ENCODE measurements at places on chromosomes 16 and 17. TPM values are rescaled to one million over a fixed set of nuclear protein-coding genes. Genes with fewer than 3 reads are reported as not detected.
A peak's percentile ranks its signal among the peaks of the same experiment; 100 is the strongest.

CBFB gene
- total RNA-seq = 62.5 TPM

CES3 gene
- not detected for total RNA-seq

FGF11 gene
- 2.1 TPM for total RNA-seq

CTRL gene
- total RNA-seq = not detected

KLHL10 gene
- 0.48 TPM for total RNA-seq

RAB11FIP4 gene
- 4.2 TPM for total RNA-seq

KRT26 gene
- total RNA-seq = not detected

KRT25 gene
- total RNA-seq = not detected

CES1 gene
- total RNA-seq = 25.0 TPM

DNA sequence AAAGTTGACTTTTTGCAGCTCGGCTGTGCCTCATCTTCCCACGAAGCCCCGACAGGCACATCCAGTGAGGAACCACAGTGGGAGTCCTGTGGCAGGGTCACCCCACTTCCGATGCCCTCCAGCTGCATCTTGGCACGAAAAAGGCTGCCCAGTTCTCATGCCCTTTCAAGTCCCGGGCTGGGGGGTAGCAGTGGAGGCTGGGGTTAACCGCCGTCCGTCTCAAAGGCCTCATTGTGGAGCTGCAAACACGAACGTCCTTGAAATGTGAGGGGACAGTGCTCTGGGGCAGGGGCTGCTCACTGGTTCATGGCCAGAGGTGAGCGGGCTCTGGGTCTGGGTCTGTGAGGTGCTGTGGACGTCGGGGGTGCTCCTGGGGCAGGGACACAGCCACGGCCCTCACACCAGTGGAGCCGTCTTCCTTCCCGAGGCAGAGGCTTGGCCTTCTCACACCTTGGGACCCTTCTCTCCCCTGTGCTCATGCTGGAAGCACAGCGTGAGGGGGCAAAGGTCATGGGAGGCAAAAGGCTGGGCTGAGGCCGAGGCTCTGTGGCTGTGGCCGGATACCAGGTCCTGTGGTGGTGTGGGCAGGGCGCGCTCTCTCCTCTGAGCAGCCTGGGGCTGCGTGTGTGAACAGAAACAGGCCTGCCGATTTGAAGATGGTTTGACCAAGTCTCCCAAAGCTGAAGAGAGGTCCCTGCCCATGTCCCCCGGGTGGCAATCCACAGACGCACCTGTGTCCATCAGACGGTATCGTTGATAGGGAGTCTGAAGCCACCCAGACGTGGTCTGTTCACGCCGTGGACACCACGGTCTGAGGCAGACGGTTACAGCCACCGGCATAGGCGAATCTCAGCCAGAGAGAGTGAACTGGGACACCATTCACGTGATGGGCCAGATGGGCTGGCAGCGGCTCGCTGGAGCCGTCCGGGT lies 3.1 kb upstream of the MC1R start:
- DNase-seq = no peak

GRCh38 chr17:44919885-44920564 lies 4.7 kb upstream of the GFAP start:
- peak; percentile 33 for DNase-seq

DNA sequence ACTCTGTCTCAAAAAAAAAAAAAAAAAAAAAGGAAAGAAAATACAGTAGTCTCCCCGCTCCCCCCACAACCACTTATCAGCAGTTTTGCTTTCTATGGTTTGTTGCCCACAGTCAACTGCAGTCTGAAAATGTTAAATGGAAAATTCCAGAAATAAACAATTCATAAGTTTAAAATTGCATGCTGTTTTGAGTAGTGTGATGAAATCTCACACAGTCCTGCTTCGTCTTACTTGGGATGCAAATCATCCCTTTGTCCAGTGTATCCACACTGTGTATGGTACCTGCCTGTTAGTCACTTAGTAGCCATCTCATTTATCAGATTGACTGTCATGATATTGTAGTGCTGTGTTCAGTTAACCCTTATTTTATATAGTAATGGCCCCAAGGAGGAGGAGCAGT lies 41.5 kb downstream of the NF1 start:
- DNase-seq = no peak

GRCh38 chr16:6970171-6970857 lies 362.3 kb upstream of the RBFOX1 start:
- no peak for DNase-seq

DNA sequence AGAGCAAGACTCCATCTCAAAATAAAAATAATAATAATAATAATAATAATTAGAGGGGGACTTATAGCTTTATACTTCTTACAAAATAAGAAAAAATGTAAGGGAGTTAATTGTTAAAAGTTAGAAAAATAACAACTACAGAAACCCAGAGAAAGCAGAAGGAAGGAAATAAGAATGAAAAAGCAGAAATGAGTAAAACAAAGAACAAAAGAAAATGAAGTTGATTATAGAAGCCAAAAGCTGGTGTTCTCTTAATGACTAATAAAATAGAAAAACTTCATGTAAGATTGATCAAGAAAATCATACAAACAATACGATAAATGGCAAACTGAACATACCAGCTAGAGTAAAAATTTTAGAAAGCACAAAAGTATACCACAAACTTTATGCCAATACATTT lies 6.8 kb upstream of the NSMCE1 start:
- no peak for DNase-seq

GRCh38 chr16:89826531-89827382 lies 1.5 kb upstream of the SPIRE2 start:
- no peak for DNase-seq

- DNase-seq = no peak
Measured at GRCh38 chr16:10835281-10835931, 16.8 kb upstream of the TVP23A start.

DNA sequence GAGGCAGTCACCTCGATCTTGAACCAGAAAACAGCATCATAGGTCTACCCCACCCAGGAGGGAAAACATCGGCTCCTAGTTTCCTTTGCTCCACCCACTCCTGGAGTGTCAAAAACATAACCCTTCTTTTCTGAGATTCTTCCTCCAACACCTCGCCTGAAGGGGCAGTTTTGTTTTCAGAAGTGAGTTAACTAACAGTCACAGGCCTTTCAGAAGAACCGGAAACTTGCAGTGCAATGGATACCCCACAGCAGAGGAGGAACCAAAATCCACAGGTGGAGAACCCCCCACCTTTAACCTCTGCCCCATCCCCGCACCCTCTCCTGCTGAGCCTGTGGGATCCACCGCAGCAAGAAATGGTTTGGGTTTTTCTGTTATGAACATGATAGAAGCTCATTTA lies 7.8 kb upstream of the TEX2 start:
- no peak for DNase-seq

- DNase-seq = no peak
Measured at GRCh38 chr16:71904239-71904638, 8.9 kb downstream of the IST1 start.

- no peak for DNase-seq
Measured at GRCh38 chr16:67470359-67470758, 10.6 kb downstream of the ATP6V0D1 start.

- no peak for DNase-seq
Measured at GRCh38 chr17:67682196-67682595, 35.5 kb upstream of the NOL11 start.

- DNase-seq = no peak
Measured at GRCh38 chr16:50282955-50283631, 16.7 kb downstream of the ADCY7 start.

DNA sequence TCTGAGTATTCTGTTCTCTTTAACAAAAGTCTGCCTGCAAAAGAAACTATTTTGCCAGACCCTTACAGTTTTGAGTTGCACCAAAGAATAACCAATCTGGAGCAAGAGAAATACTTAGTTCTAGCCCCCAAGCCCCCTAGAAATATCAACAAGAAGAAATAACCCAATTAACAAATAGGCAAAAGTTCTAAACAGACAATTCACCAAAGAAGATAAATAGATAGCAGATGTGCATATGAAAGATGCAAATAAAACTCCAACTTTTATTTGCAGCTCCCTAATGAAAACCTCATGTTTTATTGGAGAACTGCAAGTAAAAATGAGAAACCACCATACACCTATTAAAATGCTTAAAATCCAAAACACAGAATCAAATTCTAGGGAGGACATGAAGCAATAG lies 1308.0 kb downstream of the CDH11 start:
- DNase-seq = no peak

- no peak for DNase-seq
Measured at GRCh38 chr17:12528036-12528435, 137.7 kb upstream of the MYOCD start.

DNA sequence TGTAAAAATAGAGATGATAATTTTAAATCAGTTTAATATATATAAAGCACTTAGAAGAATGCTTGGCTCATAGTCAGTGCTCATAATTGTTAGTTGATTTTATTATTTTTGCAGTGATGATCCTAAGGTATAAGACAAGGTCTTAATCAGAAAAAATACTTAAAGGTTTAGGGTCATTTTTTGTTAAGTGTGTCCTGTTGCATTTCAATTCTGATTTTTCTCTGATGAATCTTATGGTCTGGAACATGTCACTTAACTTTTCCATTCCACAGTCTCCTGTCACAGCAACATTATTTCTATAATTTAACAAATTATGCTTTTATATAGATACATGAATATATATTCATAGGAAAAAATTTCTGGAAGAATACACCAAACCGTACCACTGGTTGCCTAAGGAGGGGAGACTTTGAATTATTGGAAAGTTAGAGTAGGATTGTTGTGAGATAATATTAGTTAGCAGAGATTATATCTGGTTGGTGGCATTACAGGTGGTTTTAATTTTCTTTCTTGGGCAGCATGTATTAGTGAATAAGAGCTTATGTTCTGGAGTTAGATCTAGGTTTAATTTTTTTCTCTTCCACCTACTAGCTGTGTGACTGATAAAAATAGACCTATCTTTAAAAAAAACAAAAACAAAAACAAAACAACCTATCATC lies 188.7 kb downstream of the TANC2 start:
- no peak for DNase-seq

GRCh38 chr17:18009609-18010420 lies 29.2 kb downstream of the ATPAF2 start:
- no peak for DNase-seq

Data from urinary bladder (tissue), 4 donors.